Activated CD4-positive, alpha-beta T cell treated with anti-CD3 and anti-CD28 coated beads, Interleukin-2, amount 10 ng/mL, durations not matched to agents 24 days and 14 days (primary cell): ENCODE measurements at places on chromosomes 1 and 21.

DNA sequence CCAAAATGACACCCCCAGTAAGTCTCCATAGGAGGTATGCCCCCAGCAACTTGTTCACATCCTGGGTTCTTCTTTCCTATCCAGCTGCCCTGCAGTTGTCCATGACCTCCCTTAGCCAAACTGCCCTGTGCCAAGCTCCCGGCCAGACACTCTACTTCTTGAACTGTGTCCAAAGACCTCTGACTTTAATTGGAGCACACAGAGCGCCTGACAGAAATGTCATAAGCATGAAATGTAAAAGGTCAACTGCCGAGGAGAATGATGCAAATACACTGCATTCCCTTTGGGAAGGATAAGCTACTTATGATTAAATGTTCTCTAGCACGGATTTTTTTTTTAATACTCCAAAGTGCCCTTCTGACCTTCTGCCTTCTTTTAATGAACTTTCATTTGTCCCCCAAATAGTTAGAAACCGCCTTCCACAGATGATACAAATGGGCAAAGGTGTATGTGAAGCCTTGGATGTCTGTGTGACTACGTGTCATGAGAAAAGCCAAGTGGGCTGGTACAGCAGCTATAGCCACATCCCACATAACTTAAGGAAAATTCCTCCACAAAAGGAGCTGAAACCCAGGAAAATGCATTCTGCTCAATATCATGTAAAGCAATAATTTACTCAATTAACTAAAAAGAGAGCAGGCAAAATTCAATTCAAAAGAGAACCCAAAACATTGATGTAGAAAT is 26.8 kb downstream of the PALMD start:
- DNase-seq, result no peak

DNA sequence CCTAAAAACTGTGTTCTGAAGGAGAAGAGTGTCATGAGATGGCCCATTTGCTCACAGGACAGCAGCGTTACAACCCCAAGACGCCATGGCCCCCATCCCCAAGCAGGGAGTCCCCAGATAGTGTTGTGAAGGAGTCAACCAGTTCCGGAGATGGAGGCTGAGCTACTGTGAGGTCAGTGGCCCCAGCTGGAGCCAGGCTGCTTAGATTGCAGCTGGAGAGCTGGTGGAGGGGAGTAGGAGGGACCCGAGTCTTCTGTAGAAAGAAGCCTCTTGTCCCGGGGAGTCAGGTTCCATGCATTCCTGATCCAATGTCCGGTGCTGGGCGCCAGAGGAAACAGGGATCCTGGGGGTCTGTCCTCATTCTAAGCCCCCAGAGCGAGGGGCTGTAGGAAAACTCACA is 93.5 kb upstream of the SIM2 start:
- no peak for DNase-seq

- peak; percentile 69 for DNase-seq
Observed at GRCh38 chr1:25004355-25004754, 74.3 kb upstream of the RUNX3 start.

DNA sequence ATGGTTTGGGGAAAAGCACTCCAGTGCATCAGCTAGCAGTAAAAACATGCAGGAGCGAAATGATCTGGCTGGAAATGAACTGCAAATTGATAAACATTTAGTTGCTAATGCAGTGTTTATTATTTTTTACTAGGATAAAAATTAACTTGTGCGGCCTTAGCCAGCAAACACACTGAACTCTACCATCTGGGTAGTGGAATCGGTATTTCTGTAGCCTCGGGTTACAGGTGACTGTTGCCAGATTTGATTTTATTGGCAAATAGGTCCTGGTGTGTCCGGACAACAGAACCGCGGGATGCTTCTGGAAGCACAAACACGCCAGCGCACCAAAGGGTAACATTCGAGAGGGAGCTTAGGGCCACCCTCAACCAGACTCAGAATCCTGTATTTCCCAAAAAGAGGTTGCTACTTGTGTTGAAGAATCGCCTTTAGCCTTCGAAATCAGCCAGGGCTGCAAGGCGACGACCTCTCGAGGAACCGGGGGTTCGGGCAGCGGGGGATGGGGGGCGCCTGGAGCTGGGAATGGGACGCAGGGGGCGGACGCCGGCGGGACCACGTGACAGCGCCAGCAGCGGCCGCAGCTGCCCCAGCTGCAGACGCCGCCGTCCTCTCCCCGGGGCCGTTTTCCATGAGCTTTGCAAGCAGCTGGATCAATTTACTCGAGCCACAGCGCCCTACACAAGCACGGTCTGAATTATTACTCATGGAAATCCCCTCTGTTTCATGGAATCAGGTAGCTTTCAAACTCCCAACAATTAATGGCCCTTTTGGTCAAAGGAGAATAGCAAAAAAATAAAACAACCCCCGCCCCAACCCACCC is 158.8 kb downstream of the TOMM20 start:
- DNase-seq, result peak; percentile 68

DNA sequence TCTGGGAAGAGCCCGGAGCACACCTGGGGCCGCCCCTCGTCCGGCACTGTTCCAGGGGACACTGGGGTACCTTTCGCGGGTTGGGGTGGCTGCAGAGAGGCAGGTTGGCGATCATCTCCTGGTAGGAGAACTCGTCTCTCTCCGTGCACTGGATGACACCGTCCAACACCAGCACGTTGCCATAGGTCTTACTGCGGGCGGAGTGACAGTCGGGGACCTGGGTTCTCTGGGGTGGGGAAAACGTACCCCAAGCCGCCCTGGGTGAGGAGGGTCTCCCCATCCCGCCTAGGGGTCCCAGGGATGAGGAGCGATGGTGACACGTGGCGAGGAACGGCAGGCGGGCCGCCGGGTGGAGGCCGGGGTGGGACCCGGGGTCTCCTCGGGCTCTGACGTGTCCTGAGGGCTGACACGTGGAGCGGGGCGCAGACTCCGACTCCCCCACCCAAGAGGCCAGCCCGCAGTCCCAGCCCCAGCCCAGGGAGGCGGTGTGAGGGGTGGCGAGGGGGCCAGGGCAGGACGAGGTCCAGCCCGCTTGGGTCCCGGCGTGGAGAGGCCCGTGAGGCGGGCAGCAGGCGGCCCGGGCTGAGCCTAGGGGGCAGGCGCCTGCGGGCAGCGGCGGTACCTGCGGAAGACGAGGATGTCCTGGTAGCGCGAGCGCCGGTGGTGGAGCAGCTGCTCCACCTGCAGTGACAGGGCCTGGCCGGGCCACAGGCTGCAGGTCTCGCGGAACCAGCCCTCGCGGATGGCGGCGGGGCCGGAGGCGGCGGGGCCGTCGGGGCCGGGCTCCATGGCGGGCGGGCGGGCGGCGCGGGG is 457 bp downstream of the SRM start:
- DNase-seq, result peak; percentile 67

- no peak for DNase-seq
Observed at GRCh38 chr1:100995198-100995988, 30.2 kb downstream of the DPH5 start.

DNA sequence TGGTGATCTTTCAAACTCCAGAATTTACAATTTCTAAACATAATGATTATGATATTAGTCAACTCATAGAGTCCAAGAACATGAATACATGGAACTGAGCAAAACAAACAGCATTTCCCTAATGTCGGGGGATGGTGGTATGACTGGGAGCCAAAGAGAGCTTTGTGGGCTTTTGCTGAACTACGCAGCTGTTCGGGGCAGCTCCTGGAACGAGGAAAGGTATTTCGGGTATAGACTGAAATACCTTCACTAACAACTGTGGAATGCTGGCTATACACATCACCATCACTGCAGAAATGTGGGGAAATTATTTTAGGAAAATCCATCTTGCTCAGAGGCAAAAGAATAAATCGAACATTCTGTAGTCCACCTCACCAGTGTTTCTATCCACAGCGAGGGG is 30.2 kb upstream of the VPS26C start:
- DNase-seq, result no peak

DNA sequence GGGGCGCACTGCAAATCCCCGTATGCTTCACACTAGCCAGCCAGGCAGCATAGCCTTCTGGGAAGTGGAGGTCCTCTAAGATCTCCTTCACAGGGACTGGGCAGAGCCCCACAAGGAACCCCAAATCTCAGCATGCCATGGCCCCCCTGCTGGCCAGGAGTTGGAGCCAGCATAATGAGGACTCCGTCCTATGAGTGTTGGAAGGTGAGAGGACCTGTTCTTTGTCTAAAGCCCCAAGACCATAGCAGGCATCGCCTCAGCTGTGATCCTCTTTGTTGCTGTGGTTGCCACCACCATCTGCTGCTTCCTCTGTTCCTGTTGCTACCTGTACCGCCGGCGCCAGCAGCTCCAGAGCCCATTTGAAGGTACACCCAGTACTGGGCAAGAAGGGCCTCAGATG is 1.5 kb downstream of the SHISA4 start:
- no peak for DNase-seq

DNA sequence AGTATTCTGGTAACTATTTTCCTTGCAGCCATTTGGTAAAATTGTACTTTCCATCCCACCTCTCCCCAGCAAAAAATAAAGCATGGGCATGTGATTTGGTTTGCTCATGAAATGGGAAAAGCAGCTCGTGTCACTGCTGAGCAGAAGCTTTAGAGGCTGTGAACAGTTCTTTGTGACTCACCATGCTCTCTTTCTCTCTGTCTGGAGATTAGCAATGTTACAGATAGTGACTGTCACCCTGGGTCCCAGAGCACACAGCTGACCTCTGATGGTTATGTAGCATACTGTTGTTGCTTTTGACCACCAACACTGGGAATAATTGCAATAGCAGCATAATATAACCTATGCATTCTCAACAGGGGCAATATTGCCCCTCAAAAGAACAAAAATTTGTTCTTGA is 70.6 kb downstream of the RGS2 start:
- no peak for DNase-seq

DNA sequence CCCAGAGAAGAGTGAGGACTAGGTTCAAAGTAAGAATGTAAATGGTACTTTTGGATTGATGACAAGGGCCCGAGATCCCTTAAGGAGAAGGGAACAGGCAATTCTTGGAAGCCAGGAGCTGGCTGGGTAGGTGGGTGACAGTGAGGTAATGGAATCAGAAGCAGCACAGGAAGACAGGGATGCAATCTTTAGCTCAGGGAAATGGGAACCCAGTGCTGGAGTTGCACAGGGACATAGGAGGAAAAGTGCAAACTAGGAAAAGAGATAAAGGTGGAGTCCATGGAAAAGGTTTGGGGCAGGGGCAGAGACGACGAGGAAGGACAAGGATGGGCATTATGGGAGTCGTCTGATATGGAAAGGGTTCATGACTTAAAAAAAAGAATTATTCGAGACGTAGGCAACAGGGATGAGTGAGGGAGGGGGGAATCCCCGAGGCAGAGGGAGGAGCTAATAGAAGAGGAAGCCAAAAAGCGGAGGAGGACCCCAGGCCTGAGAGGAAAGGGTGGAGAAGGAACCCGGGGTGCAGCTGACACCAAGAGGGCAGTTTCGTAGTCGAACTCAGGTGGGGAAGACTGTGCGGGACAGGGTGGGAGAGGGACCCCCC is 495 bp downstream of the PI4KB start:
- DNase-seq, result peak; percentile 85

- peak; percentile 71 for DNase-seq
Observed at GRCh38 chr1:211695135-211695816, 19.9 kb upstream of the NEK2 start.

DNA sequence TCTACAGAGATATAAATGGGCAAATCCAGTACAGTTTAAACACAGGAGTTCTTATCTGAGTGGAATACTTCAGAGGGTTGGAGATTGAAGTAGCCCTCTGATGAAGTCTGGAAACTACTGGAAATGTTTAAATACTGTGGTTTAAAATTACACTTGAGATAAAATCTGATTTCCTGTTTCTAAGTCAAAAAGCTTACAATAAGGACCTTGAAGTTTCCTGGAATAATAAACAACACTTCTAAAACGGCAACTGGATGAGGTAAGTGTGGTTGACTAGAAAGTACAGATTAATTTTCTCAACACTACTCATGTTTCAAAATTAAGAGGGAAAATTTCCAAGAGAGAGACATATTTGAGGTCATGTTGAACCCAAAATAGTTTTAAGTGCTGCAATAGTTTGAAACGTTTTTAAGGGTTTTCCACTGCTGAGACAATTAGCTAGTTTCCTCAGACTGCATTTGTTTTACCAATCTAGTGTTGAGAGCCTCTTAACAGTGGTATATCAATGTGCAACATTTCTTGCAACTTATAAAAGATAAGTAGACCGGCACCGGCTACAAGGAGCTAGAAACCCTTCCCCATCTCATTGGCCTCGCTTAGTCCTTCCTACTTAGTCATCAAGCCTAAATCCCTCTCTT is 27.4 kb downstream of the KCNA3 start:
- DNase-seq, result peak; percentile 76

GRCh38 chr1:109776206-109776835 is 12.6 kb upstream of the EPS8L3 start:
- no peak for DNase-seq

GRCh38 chr1:190507357-190507756 is 29.7 kb upstream of the BRINP3 start:
- DNase-seq, result no peak

GRCh38 chr1:8463144-8463927 is 145.4 kb downstream of the SLC45A1 start:
- DNase-seq, result no peak

DNA sequence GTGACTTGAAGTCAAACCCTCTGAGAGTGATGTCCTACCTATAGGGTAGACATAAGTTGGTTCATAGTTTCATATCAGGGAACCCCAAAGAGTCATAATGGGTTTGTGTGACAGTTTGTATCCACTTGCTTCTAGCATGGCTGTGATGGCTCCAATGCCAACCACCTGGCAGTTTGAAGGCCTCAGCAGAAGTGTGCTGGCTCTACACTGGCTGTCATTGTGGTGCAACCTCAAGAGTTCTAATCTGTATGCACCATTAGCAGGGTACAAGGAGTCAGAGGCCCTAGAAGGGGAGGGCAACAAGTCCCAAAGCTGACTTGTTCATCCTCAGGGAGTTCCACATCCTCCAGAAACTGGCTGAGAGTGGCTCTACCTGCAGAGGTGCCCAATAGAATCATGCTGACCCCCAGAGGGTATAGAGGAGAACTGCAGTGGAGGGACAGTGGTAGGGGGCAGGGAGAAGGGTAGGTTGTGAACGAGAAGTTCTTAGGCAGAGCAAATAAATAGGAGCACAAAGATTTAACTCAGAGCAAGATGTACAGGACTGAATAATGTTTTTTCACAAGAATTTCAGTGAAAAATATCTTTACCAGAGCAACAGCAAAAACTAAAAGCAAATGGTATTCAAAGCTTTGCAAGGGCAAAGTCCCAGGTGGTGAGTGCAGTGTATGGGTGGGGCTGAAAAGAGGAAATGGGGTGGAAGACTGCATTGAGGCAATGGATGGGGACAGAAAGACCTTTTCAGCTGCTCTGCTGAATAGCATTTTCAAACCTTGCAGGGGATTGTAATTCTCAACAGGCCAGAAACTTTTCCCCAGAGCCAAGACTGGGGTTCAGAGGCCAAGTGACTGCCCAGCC is 3.2 kb downstream of the FCRL2 start:
- no peak for DNase-seq

DNA sequence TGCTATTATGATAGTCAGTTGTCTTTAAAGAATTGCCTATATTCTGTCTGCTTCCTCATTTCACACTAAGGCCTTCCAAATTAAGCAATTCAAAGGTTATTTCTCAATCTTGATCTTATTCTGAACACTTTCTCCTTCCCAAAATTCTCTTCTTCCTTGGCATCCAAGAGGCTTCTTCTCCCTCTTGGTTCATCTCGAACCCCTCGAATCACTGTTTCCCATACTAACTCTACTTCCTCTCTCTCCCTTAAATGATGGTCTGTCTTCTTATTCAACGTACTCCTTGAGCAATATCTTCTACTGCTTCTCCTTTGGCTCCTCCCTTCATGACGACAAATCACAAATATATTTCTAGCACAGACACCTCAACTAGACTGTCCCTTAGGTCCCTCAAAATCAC is 4.5 kb downstream of the COPA start:
- DNase-seq, result no peak
